ENCODE measurements at places on chromosomes 2 and 18.

- no peak for DNase-seq
Observed at GRCh38 chr2:61898810-61899209, 6.7 kb upstream of the COMMD1 start.

DNA sequence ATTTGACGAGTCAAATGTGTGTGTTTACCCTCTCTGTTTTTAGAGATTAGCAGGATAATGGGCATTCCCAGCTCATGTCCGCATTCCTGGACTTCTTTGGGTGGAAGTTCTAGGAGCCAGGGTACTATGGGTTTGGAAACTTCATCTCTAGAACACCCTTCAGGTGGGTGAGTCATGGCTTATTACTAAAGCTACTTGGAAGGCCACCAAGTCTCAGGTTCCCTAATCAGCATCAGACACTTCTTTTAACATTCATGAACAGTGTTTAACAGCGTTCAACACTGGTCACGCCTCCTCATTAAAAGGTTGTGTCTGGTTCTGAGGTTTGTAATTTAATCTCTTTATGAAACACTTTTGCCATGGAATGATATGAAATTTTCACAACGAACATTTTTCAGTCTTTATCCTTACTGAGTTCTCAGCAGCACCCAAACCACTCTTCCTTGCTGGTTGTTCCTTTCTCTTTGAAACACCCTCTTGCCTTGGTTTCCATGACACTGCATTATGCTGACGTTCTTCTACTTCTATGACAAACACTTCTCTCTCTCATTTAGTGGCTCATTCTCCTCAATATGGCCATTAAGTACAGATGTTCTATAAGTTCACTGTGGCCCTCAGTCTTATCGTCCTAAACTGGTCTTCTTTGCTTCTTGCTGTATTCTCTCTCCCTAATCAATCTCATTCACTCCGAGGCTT is 49.3 kb downstream of the MMADHC start:
- DNase-seq = peak; percentile 26

DNA sequence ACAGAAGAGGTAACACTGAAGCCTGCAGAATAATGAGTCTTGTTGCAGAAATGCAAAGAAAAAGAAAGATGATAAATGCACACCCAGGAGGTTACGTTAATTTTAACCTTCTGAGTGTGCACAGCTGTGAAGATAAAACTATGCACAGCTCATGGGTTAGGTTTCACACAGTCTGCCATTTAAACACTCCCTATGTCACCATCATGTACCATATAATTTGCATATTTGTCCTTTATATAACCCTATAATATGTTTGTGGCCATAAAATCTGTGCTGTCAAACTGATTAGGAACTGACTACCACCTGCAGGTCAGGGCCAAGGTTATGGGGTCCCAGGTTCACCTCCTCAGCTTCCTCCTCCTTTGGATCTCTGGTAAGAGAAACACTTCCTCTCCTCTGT is 205.5 kb downstream of the RPIA start:
- DNase-seq = no peak

- DNase-seq = peak; percentile 31
Observed at GRCh38 chr2:18378020-18378653, 182.3 kb downstream of the RDH14 start.

- no peak for DNase-seq
Observed at GRCh38 chr2:134910763-134911399, 7.7 kb upstream of the CCNT2 start.

GRCh38 chr2:173050684-173051083 is 25.0 kb upstream of the MAP3K20 start:
- no peak for DNase-seq
